ENCODE measurements at places on chromosomes 2 and 18.
A peak's percentile ranks its signal among the peaks of the same experiment; 100 is the strongest.

- DNase-seq, result no peak
Measured at GRCh38 chr2:102003696-102004095, 11.9 kb downstream of the IL1R2 start.

DNA sequence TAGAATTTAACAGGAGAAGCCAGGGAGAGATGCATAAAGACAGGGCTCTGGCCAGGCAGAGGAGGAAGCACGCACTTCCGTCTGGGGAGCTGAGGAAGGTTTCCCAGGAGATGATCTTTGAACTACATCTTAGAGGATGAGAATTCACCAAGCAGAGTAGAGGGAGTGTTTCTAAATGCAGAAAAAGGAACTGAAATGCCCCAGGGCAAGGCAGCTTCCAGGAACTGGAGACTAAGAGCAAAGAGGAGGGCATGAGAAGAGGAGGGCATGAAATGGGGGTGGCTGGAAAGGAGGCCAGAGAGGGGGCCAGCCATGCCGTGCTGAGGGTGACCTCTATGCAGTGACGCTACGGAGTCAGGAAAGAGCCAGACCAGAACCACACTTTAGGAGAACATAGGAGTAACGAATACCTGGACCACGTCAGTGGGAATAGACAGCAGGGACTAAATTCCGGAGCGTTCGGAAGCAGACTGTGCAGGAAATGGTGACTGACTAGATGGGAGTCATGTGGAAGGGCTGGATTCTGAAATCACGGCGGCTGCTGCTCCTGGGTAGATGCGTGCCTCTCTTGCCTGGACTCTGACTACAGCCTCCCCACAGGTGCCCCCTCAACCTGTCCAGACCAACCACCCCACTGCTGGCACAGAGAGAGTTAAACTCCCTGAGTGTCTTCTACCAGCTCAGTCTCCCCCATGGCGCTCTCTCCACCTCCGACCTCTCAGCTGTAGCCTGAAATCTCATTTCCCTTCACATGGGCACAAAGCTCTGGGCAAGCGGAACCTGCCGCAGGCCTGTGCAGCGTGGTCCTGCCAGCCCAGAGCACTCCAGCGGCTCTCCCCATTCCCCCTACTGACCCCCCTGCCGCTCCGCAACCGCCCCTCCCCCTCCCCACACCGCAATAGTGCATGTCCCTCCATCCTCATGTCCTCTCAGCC, 87.0 kb upstream of the RTN4 start:
- DNase-seq, result no peak

- peak; percentile 34 for DNase-seq
Measured at GRCh38 chr2:18976168-18976961, 382.1 kb downstream of the OSR1 start.

GRCh38 chr2:204452464-204453023, 92.7 kb upstream of the PARD3B start:
- DNase-seq, result peak; percentile 83

- no peak for DNase-seq
Measured at GRCh38 chr2:113164930-113165585, 8.7 kb upstream of the PSD4 start.

All from COLO829 (cell line).